ENCODE measurements at places on chromosomes 2 and 18.

- DNase-seq = no peak
Observed at GRCh38 chr18:61414086-61414485, 80.9 kb downstream of the CDH20 start.

DNA sequence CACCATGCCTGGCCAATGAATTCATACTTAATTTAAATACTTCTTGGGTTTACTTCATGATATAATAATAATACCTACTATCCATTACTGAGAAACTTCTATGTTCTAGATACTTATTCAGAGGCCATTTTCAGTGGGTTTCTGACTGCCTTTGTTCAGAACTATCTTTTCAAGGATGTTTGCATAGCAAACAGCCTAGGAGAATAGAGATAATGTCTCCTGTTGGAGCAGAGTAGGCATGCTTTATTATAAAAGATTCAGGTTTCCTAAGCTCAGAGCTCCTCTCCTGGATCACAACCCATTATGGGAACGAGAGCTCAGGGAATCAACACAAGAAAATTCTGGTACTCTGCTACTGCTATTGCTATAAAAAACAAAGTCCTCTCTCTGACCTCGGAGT is 11.1 kb downstream of the FASTKD1 start:
- DNase-seq = no peak

- DNase-seq = no peak
Observed at GRCh38 chr18:9898792-9899549, 13.2 kb downstream of the TXNDC2 start.

DNA sequence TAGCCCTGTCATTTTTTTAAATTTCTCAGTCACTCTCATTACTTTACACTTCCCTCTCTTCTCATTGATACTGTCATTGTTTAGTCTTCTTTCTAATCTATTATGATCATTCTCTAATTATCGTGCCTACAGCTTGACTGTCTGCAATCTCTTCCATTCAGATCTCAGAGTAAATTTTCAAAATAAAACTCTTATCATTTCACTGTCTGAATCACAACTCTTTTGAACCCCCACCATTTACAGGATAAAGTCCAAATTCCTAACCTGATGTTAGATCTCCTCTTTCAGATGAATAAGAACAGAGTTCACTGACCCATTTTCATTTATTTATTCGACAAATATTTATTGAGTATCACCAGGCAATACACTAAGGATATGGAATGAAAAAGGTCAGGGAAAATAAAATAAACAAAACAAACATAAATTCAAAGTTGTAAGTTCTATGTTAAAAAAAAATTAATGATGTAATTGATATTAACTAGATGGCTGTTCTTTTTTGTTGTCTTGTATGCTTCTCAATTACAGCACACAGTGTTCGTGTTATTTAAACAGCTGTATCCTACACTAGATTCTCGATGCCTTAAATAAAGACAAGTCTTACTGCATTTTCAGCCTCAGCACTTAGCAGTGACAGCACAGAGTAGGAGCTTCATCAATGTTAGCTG is 631.0 kb downstream of the IRS1 start:
- DNase-seq = no peak

- DNase-seq = no peak
Observed at GRCh38 chr2:96117701-96118588, 1.6 kb upstream of the ADRA2B start.

- no peak for DNase-seq
Observed at GRCh38 chr2:44689516-44689915, 252.0 kb upstream of the SIX3 start.

- DNase-seq = no peak
Observed at GRCh38 chr2:65025453-65026123, 30.6 kb upstream of the CEP68 start.

DNA sequence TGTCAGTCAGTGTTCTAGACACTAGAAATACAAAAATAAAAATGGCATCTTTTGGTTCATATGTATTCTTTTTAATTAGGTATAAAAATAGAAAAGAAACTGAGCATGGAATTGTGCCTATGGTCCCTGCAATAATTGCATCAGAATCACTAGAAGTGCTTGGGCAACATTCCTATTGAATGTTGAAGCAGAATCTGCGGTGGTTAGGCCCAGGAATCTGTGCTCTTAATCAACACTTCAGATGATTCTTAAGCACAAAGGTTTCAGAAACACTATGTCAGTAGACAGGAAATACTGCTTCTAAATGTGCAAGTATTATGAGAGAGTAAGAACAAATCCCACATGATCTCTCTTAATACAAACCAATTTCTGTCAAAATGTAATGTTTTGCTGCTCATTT is 20.3 kb upstream of the RBBP8 start:
- no peak for DNase-seq

DNA sequence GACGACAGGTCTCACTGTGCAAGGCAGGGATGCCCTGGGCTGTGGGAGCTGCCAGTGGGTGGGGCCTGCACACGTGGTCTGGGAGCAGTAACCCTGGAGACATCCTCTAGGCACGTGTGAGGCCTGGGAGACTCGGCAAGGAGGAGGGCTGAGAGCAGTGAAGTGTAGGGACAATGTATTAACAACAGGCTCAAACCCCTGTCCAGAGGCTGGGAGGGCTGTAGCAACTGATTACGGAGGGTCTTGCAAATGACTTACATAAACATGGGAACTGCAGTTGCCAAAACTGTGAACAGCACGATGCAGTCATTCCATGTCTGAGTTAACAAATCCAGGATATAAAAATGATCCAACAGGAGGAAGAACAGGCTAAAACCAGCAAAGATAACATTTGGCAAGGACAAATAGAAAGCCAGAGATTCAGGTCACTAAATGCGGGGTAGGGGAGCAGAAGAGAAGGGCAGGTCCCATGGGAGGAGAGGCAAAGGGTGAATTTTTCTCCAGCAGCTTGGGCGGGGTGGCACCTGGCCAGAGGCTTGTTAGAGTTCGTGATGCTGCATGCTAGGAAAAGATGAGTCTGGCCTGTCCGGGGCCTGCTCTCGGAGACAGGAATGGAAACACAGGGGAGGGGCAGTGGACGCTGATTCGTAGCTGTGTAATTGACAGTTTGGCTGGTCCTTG is 44.9 kb downstream of the CYP27C1 start:
- DNase-seq = no peak

GRCh38 chr2:82964341-82964740 is 1494.7 kb downstream of the SUCLG1 start:
- no peak for DNase-seq

GRCh38 chr2:170322140-170322766 is 144.3 kb downstream of the MYO3B start:
- DNase-seq = no peak

DNA sequence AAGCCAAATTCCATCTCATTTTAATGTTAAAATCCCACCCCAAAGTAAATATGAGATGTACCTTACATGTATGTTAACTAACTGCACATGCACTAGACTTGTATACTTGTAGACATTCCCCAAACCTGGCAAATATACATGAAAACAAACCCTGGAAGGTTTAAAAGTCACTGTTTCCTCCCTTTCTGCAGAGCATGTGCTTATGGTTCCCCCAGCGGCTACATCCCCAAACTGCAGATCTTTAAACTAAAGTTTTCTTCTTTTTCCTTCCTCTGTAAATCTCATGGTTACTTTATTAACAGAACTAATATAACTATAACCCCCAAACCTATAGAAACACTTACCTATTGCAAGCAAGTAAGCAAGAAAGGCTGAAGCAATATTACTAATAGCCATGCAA is 731.5 kb downstream of the LRP1B start:
- DNase-seq = no peak

DNA sequence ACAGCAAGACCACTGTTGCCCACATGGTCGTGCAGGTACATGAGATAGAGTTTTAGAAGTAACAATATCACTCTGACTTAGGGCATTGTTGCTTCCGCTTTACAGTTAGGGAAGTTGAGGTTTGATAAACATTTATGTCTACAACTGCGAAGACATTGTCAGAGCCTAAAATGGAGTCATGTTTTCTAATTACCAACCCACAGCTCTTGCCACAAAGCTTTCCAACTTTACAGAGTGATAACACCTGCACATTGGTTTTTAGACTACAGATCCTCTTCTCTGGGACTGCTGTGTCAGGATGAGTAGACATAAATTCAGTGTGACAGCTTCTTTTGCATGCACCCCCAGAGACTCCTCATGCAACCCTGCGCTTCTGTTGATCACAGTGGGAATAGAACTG is 119.0 kb downstream of the FEZ2 start:
- no peak for DNase-seq

DNA sequence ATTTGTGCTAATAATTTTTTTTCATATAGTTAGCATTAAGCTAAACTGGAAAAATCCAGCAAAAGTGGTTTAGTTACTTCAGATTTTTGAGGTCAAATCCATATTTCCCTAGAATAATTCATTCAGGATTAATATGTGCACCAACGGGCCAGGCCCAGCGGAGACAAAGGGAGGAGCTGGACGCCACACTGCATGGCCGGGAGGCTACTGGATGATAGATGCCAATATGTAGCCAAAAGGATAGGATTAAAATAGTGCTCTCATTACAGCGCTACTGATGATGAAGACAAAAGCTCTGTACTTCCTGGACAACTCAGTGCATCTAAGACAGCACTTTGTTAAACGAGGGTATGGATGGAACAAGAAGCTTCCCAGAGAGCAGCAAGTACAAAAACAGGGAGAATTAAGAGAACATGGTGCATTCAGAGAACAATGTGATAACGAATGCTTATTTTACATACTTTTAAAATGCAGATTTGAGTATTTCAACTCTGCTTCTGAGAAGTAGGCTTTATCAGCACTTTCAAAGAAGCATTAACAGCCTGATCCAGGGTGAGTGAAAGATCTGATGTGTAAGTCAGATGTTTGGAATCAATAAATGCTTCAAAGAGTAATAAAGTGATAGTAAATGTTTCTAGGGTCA is 39.8 kb downstream of the PPP4R1 start:
- no peak for DNase-seq

GRCh38 chr2:31297751-31298150 is 63.8 kb downstream of the EHD3 start:
- DNase-seq = no peak

- no peak for DNase-seq
Observed at GRCh38 chr2:61554604-61555003, 16.4 kb upstream of the XPO1 start.

GRCh38 chr2:240559286-240559685 is 871 bp upstream of the DUSP28 start:
- no peak for DNase-seq

DNA sequence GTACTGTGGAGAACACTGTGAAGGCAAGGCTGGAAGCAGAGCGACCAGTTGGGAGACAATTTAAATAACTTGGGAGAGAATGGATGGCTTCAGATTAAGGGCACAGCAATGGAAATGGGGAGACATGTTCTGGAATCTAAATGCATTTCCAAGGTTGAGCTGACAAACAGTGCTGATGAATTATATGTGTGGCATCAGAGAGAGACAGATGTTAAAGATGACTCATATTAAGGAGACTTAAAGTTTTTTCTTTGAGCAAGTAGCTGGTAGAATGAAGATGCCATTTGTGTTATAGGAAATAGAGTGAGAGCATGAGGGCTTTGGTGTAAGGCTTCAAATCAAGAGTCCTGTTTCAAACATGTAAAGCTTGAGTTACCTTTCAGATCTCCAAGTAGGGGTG is 441.8 kb downstream of the SETBP1 start:
- no peak for DNase-seq

DNA sequence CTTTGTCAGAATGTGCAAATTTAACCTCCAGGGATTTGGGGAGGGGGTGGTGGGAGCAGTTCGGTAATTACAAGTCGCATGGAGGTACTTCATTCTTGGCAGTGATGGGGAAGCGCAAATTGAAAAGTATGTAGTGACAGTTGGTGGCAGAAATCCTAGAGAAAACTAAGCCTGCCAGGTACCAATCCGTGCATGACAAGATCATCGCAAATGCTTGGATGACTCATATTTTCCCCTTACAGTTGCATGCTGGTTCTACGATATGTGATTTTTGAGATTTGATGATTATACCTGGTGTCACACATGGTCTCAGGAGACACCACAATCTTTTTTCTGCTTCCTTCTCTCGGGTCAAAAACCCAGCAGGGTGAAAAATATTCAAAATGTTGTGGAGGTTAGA is 479.7 kb upstream of the ID2 start:
- DNase-seq = no peak

GRCh38 chr2:104860451-104860790 is 6.5 kb downstream of the POU3F3 start:
- DNase-seq = no peak

DNA sequence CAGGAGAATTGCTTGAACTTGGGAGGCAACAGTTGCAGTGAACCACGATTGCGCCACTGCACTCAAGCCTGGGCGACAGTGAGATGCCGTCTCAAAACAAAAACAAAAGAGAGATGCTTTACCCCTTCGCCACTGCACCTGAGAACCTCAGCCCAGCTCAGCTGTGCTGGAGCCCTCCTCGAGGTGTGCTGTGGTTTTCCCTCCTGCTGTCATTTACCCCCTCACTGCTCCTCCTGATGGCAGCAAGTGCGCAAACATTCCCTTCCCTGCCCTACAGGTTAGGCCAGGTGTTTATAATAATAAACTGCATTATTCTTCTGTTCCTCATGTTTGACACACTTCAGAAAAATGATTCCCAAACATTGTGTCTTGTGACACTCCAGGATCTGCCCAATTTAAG is 8.4 kb downstream of the FBXO36 start:
- no peak for DNase-seq

- DNase-seq = no peak
Observed at GRCh38 chr2:191029280-191029950, 15.4 kb upstream of the STAT1 start.

DNA sequence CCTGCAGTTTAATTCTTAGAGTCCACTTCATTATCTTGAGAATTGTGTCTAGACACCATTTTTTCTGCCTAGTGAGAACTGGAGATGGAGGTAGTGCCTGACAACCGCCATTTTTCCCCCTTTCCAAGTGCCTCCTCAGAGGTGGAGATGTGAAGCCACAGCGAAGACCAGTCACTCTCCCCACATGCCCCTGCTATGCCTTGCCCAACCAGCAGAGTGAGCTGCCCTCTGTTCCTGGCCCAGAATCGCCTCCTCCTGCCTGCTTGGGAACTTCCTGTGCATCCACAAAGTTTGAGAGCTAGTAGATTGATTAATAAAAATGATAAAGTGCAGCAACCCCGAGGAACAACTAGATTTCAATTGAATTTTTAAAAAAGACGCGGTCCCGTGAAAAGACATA is 123.3 kb downstream of the CLIP4 start:
- DNase-seq = no peak

- no peak for DNase-seq
Observed at GRCh38 chr18:36630917-36631316, 197.9 kb downstream of the TPGS2 start.

GRCh38 chr2:55224761-55225261 is 7.3 kb downstream of the CLHC1 start:
- no peak for DNase-seq

GRCh38 chr18:11586896-11587295 is 22.5 kb upstream of the SLC35G4 start:
- no peak for DNase-seq

- no peak for DNase-seq
Observed at GRCh38 chr2:197708331-197708730, 3.2 kb downstream of the MARS2 start.

GRCh38 chr2:102294802-102295489 is 16.4 kb upstream of the IL1RL1 start:
- DNase-seq = no peak

- no peak for DNase-seq
Observed at GRCh38 chr2:183011743-183012142, 26.5 kb downstream of the NCKAP1 start.

All from glomerular endothelial cell (primary cell).